ENCODE measurements at places on chromosomes 2 and 18.

- no peak for DNase-seq
Observed at GRCh38 chr2:231707625-231707926, 749 bp upstream of the PTMA start.

DNA sequence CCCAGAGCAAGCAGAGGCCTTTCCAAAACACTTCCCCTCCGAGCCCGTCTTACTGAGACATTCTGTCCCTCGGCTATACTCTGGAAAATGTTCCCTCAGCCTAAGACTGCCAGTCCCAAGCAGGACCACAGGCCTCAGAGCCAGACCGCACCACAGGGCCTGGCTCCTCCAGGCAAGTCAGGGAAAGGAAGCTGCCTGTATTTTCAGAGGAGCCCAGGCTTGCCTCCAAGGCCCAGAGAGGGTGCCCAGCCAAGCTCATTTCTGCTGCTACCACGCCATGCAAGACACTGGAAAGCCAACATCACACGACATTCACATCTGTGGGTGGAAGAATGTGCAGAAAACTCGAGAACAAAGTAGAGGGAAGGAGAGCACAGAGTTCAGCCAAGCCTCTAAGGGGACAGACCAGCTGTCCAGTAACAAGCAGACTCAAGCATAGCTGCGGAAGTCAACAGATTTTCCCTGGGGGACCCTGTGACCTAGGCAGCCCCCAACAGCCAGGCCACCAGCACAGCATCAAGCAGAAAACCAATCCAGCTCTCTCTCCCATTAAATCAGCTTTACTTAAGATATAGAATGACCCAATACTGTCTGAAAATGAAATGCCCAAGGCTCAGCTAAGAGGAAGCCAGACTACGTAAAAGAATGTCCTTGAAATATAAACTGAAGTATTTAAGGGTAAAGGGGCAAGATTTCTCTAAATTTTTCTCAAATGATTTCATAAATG lies 123.9 kb downstream of the ZFP36L2 start:
- DNase-seq, result no peak

GRCh38 chr18:46393230-46393629 lies 263.8 kb downstream of the LOXHD1 start:
- no peak for DNase-seq

- DNase-seq, result no peak
Observed at GRCh38 chr18:74766251-74766650, 168.6 kb downstream of the ZNF407 start.

- no peak for DNase-seq
Observed at GRCh38 chr2:60516383-60516811, 37.1 kb downstream of the BCL11A start.

- DNase-seq, result no peak
Observed at GRCh38 chr2:162992828-162993227, 154.3 kb upstream of the KCNH7 start.

GRCh38 chr2:64716569-64716968 lies 62.9 kb upstream of the SERTAD2 start:
- peak; percentile 13 for DNase-seq

GRCh38 chr2:136874258-136874657 lies 108.9 kb downstream of the THSD7B start:
- DNase-seq, result no peak

GRCh38 chr2:10340593-10340975 lies 37.9 kb downstream of the HPCAL1 start:
- no peak for DNase-seq

GRCh38 chr2:152542995-152543481 lies 174.2 kb downstream of the PRPF40A start:
- peak; percentile 58 for DNase-seq

- no peak for DNase-seq
Observed at GRCh38 chr2:220935789-220936321, 636.2 kb downstream of the EPHA4 start.

- no peak for DNase-seq
Observed at GRCh38 chr2:202911203-202911511, 316 bp downstream of the WDR12 start.

DNA sequence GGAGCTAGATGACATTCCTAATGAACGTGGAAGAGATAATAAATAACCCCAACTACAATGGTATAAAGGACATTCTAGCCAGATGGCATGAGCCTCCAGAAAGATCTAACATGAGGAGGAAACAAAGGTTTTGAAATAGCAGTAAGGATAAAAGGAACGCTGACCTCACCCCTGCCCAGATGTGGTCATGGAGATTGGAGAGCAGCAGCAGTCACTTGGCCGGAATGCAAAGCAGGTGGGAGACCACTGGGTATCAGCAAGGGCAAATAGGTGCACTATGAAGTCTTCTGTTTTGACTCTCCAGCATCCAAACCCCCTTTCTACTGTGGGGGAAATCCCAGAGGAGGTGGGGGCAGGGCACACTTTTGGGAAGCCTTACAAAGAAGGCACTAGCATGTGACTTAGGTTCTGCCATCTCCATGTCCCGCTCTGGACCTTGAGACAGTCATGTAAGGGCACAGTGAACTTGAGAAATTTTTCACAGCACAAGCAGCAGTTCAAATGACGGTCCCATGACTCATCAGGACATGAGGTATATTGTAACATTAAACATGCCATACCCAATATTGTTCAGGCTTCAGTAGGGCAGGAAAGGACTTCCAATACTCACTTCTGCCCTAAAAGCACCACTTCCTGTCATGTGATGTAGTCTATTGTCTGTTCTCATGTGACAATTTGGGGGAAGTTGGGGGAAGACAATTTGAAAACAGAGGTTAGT lies 55.2 kb downstream of the METTL4 start:
- no peak for DNase-seq

- DNase-seq, result peak; percentile 6
Observed at GRCh38 chr2:241372361-241372992, 16.4 kb downstream of the FARP2 start.

DNA sequence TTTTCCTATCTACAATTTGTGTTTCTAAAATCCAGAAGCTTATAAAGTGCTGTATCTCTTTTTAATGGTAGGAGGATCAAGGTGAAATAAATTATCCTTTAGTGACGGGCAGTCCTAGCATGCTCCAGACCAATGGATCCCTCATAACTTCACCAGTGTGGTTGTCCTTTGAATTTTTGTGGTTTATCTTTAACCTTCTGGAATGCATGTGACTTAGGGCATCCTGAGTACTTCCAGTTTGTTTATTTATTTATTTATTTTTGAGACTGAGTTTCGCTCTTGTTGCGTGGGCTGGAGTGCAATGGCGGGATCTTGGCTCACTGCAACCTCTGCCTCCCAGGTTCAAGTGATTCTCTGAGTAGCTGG lies 40.4 kb downstream of the NUP35 start:
- DNase-seq, result no peak

DNA sequence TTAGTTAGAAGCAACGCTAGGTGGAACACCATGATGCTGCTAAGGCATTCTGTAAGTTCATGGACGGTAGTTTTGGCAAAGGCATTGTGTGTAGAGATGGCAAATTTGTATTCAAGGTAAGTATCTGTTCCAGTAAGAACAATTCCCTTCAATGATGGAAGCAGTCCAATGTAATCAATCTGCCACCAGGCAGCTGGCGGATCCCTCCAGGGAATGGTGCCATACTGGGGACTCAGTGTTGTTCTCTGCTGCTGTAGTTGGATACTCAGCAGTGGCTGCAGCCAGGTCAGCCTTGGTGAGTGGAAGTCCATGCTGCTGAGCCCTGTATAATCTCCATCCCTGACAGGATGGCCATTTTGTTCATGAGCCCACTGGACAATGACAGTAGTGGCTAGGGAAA lies 62.8 kb downstream of the ARL6IP6 start:
- DNase-seq, result peak; percentile 7

DNA sequence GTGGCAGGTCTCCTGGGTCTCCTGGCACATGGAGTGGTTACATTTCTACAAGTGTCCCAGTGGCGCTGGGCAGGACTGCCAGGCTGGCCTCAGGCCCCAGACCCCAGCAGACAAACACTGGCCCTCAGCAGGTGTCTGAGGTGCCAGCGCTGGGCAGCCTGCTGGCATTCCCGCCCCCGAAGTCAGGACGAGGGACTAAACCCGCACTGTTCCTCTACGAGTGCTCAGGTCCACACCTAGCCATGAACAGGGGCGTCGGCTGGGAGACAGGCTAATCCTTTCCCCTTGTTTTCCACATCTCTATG lies 12.8 kb downstream of the SNED1 start:
- no peak for DNase-seq

- DNase-seq, result no peak
Observed at GRCh38 chr2:180038997-180039396, 31.9 kb upstream of the CWC22 start.

GRCh38 chr2:198901894-198902293 lies 555.8 kb downstream of the SATB2 start:
- DNase-seq, result no peak

GRCh38 chr18:46917803-46918600 lies 600 bp downstream of the KATNAL2 start:
- peak; percentile 36 for DNase-seq

GRCh38 chr2:215461836-215462532 lies 26.1 kb upstream of the FN1 start:
- no peak for DNase-seq

DNA sequence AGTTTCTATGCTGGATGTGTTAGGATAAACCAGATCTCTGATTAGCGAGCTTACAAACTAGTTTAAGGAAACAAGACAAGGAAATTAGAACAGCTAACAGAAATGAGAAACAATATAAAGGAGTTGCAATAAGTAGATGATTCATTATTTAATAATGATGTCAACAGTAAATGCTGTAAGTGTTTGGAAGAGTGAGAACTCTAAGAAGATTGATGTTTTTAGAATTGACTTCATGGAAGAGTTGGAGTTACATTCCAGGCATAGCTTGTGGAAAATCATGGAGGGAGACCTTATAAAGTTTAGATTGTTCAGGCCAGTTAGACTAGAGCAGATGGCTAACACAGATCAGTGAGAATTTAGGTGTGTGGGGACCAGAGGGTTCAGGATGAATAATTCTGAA lies 32.6 kb downstream of the PPP1R1C start:
- no peak for DNase-seq

GRCh38 chr2:17495590-17495989 lies 22.6 kb downstream of the RAD51AP2 start:
- no peak for DNase-seq

DNA sequence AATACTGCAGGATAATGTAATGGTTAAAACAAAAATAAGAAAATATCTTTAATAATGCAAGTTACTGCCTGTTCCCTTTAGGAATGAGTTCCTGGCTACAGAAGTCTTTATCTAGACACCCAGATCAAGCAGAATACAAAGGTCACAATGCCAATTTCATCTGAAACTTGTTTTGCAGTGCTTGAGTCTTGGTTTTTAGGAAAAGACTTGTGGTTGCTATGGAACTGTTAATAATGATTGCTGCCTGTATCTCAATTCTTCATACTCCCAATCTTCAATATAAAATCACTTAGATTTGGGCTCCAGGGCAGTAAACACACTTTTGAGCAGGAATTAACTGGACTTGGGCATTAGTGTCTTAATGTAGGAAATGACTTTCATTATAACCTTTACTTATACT lies 14.2 kb downstream of the CAVIN2 start:
- no peak for DNase-seq

- no peak for DNase-seq
Observed at GRCh38 chr2:109647636-109648035, 33.5 kb downstream of the SOWAHC start.

- DNase-seq, result peak; percentile 87
Observed at GRCh38 chr2:152189622-152190495, 14.3 kb upstream of the STAM2 start.

- DNase-seq, result no peak
Observed at GRCh38 chr2:30899516-30900054, 92.3 kb upstream of the CAPN13 start.

GRCh38 chr2:21175895-21176646 lies 52.3 kb downstream of the TDRD15 start:
- DNase-seq, result peak; percentile 80

GRCh38 chr2:160394153-160394552 lies 99.5 kb downstream of the RBMS1 start:
- DNase-seq, result no peak

DNA sequence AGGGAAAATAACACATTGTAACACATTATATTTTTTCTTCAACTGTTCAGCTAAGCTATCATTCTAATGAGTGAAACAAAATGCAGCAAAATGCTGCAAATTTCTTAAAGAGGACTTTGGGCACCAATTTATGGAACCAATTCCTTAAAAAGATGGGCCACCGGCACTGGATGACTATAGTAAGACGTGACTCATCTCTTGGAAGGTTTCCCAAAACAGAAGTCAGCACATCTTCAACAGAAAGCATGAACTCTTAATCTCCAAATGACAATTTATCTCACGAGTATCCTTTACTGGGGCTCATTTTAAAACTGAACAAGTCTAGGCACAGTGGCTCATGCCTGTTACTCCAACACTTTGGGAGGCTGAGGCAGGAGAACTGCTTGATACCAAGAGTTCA lies 213.4 kb downstream of the CDH20 start:
- no peak for DNase-seq

DNA sequence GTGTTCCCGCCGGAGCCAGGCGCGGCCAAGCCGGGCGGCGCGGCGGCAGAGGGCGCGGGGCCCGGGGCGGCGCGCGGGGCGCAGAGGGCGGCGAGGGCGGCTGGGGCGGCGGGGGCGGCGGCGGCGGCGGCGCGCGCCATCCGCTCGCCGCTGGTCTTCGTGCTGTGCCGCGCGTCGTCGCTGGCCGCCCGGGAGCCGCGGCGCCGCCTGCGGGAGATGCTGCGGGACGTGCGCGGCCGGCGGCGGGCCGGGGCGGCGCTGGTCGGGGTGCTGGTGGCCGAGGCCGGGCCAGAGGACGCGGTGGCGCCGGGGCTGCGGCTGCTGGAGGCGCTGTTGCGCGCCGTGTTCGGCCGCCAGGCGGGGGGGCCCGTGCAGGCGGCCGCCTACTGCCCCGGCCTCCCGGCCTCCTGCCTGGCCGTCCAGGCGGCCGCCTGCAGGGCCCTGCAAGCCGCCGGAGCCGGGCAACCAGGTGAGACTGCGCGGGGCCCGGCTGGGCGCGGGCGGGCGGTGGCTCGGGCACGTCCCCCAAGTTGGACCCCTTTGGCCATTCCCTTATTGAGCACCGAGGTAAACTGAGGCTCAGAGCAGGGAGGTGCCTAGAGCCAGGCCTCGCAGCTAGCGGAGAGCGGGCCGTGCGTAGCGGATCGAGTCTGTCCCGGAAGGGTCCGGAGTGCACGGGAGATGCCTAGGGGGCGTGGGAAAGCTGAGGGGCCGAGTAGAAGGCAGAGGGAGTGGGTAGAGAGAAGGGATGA lies 584 bp downstream of the C2orf72 start:
- peak; percentile 42 for DNase-seq

- peak; percentile 51 for DNase-seq
Observed at GRCh38 chr2:171185941-171186340, 25.2 kb upstream of the TLK1 start.

Data from brain (organoid and tissue), 16 donors.